ENCODE measurements at places on chromosomes 7 and 10. TPM values are rescaled to one million over a fixed set of nuclear protein-coding genes. Genes with fewer than 3 reads are reported as not detected.

SCART1 gene
- 5.9 TPM for total RNA-seq

SRRM3 gene
- not detected for total RNA-seq

WDR86 gene
- 10.1 TPM for total RNA-seq

SLC29A4 gene
- 0.20 TPM for total RNA-seq

MYL10 gene
- not detected for total RNA-seq

SHTN1 gene
- total RNA-seq: 0.44 TPM

MMP21 gene
- 0.44 TPM for total RNA-seq

CHAT gene
- total RNA-seq: not detected

LRRC61 gene
- 21.2 TPM for total RNA-seq

PANK1 gene
- total RNA-seq: 1.8 TPM

PTPRZ1 gene
- total RNA-seq: not detected

IDI2 gene
- total RNA-seq: not detected

GPR141 gene
- 0.92 TPM for total RNA-seq

TDRD1 gene
- total RNA-seq: not detected

RPEL1 gene
- not detected for total RNA-seq

TMEM176B gene
- 0.92 TPM for total RNA-seq

FAM131B gene
- 3.0 TPM for total RNA-seq

ENTPD7 gene
- total RNA-seq: 2.7 TPM

TFR2 gene
- total RNA-seq: 6.7 TPM

NHLRC2 gene
- 9.5 TPM for total RNA-seq

KNDC1 gene
- total RNA-seq: 0.30 TPM

H2AZ2 gene
- total RNA-seq: 155 TPM

C10orf95 gene
- 0.61 TPM for total RNA-seq

SPDYE16 gene
- 0.79 TPM for total RNA-seq

CTNNA3 gene
- total RNA-seq: not detected

ATP6V0A4 gene
- not detected for total RNA-seq

ADAMTS14 gene
- 0.09 TPM for total RNA-seq

CFAP46 gene
- total RNA-seq: not detected
